Smooth muscle cell of bladder (primary cell): ENCODE measurements at places on chromosomes 13 and 19. TPM values are rescaled to one million over a fixed set of nuclear protein-coding genes. Genes with fewer than 3 reads are reported as not detected.

TMEM238 gene
- 0.14 and 0.18 TPM in 2 replicates for total RNA-seq

FCGBP gene
- total RNA-seq, result 0.14 and 0.65 TPM in 2 replicates

ZNF468 gene
- total RNA-seq, result 29.7 and 30.0 TPM in 2 replicates

PRSS57 gene
- total RNA-seq, result not detected in 2 replicates

IGFL1 gene
- total RNA-seq, result not detected in 2 replicates

PLIN5 gene
- total RNA-seq, result not detected in 2 replicates

STRN4 gene
- 55.9 and 58.9 TPM in 2 replicates for total RNA-seq
